ENCODE measurements at places on chromosomes 1 and 21.
A peak's percentile ranks its signal among the peaks of the same experiment; 100 is the strongest.

GRCh38 chr1:36845802-36846201 lies 188.5 kb downstream of the GRIK3 start:
- no peak for DNase-seq

DNA sequence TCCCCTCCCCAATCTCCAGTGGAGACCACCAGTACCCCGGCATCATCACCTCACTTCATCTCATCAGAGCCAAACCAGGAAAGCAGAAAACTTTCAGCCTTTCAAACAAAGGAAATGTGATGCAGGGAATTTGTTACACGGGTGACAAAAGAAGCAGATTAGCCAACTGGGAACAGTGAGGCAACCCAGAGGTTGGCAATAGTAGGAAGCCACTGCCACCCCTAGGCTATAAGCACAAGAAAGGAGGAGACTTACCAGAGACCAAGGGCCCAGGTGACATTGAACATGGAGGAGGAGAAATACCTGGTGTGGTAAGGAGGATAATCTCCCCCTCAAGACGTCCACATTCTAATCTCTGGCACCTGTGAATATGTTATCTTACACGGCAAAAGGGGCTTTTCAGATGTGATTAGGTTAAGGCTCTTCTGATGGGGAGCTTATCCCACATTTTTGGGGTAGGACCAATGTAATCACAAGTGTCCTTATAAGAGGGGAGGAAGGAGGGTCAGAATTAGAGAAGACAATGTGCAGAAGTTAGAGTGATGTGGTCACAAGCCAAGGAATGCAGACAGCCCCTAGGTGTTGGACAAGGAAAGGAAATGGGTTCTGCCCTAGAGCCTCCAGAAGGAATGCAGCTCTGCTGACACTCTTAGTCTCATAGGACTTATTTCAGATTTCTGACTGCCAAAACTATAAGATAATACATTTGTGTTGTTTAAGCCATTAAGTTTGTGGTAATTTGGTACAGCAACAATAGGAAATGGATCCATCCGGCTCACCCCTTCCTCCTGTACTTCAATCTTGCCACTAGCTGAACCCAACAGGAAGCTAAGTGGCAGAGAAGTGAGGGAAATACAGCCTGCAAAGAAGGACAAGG lies 83.6 kb upstream of the VAV3 start:
- DNase-seq: no peak

DNA sequence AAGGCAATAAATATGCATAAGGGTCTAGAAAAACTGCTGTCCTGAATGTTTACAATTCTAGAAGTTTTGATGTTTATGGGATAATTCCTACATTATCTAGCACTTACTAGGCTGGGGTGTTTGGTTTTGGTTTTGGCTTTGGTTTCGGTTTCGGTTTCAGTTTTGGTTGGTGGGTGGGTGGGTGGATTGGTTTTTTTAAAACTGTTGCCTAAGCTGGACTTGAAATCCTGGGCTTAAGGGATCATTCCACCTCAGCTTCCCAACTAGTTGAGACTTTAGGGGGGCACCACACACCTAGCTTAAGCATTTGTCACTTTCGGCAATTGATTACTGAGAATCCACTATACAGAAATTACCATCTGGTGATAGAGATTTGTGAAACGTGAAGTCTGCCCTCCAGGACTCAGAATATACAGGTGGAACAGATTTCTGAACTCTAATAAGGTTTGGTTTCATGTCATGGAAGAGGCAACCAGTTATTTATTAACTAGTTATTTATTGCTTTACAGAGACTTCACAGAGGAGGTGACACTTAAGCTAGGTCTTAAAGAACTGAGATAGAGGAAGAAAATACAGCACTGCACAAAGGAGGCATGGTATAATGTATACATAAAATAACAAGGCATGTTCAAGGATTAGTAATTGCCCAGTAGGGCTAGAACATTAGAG lies 69.6 kb downstream of the PIK3R3 start:
- no peak for DNase-seq

DNA sequence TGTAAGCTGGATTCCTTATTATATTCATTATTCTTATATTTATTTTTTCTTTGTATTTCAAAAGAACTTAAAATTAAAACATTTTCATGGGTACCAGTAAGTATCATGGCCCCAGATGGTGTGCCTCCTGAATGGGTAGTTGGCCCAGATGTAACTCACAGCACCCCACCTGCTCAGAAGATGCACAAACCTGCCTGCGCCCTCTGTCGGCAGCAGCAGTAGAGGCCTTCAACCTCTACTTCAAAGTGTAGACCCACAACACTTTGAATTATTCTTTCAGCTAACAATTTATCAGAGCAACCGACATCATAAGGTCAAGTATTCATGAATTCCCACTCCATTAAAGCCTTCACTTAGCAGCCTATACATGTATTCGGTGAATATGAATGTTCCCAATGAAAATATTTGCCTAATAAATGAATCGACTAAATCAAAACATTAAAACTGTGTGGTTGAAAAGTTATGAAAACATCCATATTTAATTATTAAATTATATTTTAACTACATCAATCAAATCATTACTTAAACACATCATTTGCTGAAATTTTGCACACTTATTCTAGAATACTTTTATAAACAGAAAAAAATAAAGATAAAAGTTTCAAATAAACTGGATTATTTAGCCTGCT lies 25.4 kb downstream of the PIGM start:
- peak; percentile 29 for DNase-seq

DNA sequence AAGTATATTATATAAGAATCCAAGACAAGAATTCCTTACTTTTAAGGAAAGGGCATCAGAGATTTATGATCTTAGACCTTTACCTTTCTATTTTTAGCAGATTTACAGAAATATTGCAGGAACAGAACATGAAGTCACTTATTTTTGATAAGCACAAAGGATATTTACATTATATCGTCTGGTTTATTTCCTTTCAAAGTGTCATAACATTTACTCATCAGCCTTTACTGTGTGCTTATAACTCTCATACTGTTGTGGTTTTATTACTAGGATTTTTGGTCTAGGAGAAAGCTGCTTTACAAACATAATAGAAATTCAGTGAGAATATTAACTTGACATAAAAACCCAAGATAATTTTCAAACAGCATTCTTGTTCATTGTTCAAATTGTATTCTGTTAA lies 47.6 kb downstream of the APP start:
- DNase-seq: no peak

GRCh38 chr1:153648000-153648643 lies 10.4 kb upstream of the SNAPIN start:
- DNase-seq: no peak

- no peak for DNase-seq
Observed at GRCh38 chr21:20445971-20446370, 552.2 kb upstream of the NCAM2 start.
